ENCODE measurements at places on chromosomes 2 and 18. TPM values are rescaled to one million over a fixed set of nuclear protein-coding genes. Genes with fewer than 3 reads are reported as not detected.
A peak's percentile ranks its signal among the peaks of the same experiment; 100 is the strongest.

- DNase-seq, result no peak
Observed at GRCh38 chr2:141654311-141654710, 476.5 kb downstream of the LRP1B start.

The RAB27B gene
- total RNA-seq, result 0.33 TPM

DNA sequence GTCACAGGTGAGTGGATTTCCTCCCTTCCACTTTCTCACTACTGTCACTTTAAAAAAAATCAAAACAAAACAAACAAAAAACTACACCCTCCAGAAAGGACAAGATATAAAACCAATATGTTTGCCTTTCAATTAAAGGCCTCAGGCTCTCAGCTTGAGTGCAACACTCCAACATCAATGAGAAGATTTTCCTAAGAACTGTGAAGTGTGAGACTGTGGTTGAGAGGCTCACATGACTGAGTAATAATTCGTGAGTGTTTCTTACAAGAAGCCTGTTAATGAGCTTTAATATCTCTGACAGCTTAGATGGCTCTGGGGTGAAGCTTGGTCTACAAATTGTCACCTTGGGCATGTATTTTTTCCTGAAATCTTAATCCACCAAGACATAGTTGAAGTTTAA lies 216.1 kb downstream of the ETAA1 start:
- no peak for DNase-seq

- no peak for DNase-seq
Observed at GRCh38 chr2:23008951-23009350, 376.0 kb upstream of the KLHL29 start.

DNA sequence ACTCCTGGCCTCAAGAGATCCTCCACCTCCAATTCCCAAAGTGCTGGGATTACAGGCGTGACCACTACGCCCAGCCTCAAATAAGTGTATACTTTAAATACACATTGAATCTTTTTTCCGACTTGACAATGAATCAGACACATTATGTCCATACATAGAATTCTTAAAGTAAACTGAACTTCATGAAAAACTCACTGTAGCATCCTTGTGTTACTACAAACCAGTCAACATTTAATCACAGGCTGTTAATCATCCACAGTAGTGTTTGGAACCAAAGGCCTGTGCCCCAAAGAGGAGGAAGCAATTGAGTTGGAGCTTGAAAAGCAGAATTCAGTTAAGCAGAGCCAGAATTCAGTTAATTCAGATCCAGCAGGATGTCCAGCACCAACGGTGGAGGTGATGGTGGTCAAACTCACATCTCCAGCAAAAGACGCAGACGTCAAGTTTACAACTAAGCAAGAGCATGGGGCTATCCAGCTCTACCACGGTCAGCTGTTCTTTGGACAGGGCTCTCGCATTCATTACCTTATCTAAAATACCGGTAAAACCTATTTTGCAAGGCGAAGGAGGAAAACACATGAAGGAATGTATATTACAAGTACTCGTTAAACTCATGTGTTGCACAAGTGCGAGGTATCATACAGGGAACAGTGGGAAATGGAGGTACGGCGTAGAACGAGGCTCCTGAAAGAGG lies 1.2 kb downstream of the SLC39A6 start:
- DNase-seq, result no peak

- no peak for DNase-seq
Observed at GRCh38 chr18:76668546-76668945, 153.8 kb upstream of the ZNF236 start.

The TTR gene
- not detected for total RNA-seq

The TM4SF20 gene
- not detected for total RNA-seq

The EN1 gene
- total RNA-seq, result 4.0 TPM

- no peak for DNase-seq
Observed at GRCh38 chr2:1865716-1866234, 121.5 kb upstream of the PXDN start.

GRCh38 chr2:149427387-149427786 lies 97.0 kb downstream of the LYPD6 start:
- no peak for DNase-seq

- DNase-seq, result no peak
Observed at GRCh38 chr2:71827973-71828372, 319.7 kb downstream of the CYP26B1 start.

DNA sequence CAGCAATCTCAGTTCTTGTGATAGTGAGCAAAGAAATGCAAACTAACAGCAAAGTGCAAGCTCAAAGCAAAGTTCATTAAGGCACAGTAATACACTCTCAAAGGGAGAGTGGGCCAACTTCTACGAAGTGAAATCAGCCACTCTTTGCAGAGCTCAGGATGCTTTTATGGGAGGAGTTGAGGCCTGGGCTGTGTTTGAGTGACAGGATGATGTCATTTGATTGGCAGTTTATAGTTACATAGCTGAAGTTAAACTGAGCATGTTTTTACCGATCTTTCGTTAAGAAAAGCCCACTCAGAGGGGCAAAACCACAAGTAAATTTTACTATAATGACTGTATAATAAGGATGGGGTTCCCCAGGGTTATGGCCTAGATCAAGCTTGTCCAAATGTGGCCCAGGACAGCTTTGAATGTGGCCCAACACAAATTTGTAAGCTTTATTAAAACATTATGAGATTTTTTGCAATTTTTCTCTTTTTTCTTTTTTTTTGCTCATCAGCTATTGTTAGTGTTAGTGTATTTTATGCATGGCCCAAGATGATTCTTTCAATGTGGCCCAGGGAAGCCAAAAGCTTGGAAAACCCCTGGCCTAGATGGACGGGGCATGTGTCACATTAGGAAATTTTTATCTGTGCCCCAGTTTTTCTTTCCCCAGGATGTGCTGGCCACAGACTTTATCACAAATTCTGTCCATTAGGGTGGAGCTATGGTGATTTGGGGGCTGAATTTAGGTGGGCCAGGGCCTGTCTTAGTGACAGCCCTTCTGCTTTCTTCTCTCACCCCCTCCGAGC lies 8.3 kb upstream of the DNAH7 start:
- no peak for DNase-seq

The SIX3 gene
- not detected for total RNA-seq

DNA sequence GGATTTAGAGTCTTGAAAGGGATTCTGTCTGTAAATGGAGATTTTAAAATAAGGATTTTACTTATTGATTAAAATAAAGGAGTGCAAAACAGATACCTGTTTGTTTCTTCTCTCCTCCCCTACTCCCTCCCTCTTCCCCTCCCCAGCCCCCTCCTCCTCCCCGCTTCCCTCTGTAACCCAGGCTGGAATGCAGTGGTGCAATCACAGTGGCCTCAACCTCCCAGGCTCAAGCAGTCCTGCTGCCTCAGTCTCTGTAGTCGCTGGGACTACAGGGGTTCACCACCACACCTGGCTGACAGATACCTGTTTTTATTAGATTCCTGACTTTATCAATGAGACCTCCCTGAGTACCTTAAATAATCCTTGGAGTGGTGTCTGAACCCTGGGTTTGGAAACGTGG lies 57.1 kb downstream of the OXER1 start:
- no peak for DNase-seq

DNA sequence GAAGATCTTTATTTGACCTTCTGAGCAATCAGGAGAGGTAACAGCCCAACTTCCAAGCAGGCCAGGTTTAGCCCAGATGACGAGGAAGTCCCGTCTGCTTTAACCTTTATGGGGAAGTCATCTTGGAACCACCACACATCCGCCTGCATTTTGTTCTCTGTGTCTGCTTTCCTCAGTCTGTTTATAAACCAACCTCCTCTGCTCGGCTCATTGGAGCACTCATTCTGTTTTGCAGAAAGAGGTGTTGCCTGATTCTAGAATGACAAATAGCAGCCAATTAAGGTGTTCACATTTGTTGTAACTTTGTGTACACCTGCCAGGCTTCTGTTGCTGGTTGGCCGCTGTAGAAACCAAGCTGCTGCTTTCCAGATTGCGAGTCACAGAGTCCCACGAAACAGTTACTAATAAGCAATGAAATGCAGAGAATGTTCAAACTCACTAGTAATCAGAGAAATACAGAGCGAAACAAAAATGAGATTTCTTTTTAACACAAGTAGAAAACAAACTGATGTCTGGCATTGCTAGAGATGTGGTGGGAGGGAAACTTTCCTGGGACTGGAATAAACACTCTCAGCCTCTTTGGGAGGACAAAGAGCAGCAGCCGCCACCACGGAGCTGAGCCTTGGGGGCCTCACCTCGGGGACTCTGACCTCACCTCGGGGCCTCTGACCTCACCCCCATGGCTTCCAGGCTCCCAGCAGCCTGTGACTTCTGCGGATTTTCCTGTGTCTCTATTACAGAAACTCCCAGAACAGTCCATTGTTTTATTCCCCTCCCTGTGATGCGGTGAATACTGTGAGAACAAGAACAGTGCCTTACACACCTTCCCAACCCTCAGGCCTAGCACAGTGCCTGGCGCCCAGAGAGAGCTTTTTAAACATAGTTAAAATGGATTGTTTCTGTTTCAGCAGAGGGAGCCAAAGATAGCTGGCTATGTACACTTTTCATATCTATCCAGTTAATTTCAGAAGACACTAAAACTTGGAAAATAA lies 64.0 kb downstream of the MBP start:
- DNase-seq, result peak; percentile 82

- DNase-seq, result no peak
Observed at GRCh38 chr18:35750929-35751328, 169.4 kb downstream of the GALNT1 start.

The GPR55 gene
- total RNA-seq, result 0.19 TPM

DNA sequence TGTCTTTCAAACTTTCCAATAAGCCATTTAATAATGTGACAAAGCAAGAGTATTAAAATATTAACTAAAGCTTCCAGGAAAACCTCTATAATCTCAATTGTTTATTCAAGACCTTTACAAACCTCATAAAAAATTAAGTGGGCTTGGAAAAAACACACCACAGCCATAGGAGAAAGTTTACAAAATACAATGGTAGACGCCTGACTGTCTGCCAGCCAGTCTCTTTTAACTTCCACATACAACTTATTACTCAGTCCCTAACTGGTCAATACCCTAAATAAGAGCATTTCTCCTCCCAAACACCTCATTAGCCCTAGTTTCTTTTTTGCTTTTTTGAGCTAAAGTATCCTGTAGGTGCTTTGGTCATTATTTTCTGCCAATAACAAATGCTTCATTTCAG lies 247.4 kb upstream of the CYP26B1 start:
- DNase-seq, result no peak

The IL36RN gene
- total RNA-seq, result not detected

DNA sequence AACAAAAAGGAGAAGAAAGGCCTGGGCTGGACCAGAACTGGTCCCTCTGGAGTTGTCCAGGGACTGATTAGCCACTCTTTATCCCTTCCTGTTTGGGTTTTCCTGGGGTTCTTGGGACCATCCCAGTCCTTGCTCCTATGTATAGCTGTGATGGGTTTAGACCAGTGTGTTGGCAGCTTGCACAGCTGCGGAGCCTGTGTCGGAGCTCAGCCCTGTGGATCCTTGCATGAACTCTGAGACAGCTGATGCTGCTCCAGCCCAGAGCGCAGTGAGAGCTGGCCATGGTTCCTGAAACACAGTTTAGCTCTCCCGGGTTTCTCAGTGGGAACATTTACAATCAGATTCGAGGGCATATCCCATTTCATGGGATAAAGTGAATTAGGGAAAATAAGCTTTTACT lies 16.9 kb downstream of the IMPA2 start:
- no peak for DNase-seq

DNA sequence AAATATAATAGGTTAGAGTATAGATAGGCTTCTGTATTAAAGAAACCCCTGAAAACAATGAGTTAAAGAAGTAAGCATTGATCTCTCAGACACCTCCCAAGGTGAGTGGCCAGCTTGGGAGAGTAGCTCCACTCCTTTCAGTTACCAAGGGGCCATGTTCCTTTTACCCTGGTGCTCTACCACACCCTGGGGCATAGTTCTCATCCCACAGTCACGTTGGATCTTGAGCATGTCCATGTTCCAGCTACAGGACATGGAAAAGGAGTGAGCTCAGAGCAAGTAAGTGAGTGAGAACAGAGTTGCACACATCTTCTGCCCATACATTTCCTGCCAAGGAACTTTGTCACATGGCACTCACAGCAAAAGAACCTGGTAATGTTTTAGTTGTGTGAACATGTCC lies 325.9 kb upstream of the SLC39A10 start:
- DNase-seq, result no peak

- DNase-seq, result no peak
Observed at GRCh38 chr2:145303536-145303935, 783.6 kb upstream of the ZEB2 start.

DNA sequence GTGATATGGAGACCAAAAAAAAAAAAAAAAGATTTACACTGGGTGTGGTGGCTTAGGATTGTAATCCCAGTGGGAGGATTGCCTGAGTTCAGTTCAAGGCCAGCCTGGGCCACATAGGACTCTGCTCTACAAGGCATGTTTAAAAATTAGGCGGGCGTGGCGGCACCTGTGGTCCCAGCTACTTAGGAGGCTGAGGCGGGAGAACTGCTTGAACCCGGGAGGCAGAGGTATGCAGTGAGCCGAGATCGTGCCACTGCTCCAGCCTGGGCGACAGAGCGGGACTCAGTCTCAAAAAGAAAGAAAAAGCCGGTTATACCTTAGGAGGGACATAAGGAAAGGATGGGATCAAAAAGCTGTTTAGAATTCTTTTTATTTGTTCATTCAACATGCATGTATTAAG lies 707 bp upstream of the SPDYA start:
- DNase-seq, result no peak

The TRIM54 gene
- total RNA-seq, result 0.32 TPM

DNA sequence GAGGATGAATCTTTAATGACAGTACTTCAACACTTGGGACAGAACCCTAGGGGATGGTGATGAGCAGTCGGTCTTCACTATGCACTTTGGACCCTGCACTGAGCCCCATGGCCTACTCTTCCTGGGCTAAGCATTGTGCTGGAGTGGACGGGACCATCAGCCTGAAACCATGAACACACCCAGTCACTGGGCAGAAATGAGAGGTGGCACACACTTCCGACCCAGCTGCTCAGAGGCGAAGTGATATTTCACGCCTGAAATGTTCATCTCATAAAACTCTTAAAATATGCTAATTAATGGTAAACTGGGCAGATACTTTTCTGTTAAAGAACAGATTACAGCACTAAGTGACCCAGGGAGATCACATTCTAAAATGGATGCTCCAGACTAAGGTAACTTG lies 150.3 kb upstream of the NDUFV2 start:
- DNase-seq, result no peak

DNA sequence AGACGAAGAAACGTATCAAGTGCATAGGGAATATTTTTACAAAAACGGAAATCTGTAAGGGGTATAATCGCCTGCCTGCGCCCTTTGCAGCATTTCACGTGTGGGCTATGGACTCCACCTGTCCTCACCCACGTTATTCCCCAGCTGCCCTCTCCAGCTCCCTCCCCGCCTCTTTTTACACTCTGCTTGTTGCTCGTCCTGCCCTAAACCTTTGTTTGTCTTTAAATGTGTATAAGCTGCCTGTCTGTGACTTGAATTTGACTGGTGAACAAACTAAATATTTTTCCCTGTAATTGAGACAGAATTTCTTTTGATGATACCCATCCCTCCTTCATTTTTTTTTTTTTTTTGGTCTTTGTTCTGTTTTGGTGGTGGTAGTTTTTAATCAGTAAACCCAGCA lies 169.4 kb upstream of the SIX3 start:
- DNase-seq, result no peak

- DNase-seq, result no peak
Observed at GRCh38 chr2:68391099-68391498, 26.0 kb downstream of the PLEK start.

GRCh38 chr2:119223521-119224390 lies at the start of gene STEAP3:
TSS of gene STEAP3 (plus strand) at chr2:119223834. CDS start at chr2:119231013, 7,179 bp downstream.
- peak; percentile 89 for DNase-seq

- no peak for DNase-seq
Observed at GRCh38 chr18:39208190-39208589, 1642.6 kb upstream of the CELF4 start.

All from posterior vena cava (tissue), 2 donors.